ENCODE measurements at places on chromosomes 3 and 15.
A peak's percentile ranks its signal among the peaks of the same experiment; 100 is the strongest.

DNA sequence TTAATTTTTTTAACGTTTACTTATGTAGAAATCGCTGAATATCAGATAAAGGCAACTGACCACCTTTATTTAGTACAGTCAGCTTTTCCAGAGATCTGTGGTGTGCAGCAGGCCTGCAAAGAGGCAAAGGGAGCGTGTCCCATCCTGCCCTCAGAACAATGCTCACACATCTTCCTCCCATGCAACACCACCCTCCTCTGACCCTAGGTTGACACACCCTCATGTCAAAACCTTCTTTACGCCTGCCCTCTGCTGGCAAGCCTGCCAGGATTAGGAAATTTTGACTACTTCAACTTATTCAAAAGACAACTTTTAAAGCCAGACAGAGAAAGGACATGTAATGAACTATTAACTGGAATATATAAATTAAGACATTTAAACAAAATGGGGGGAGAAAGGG is 513.7 kb downstream of the FOXP1 start:
- peak; percentile 76 for DNase-seq

DNA sequence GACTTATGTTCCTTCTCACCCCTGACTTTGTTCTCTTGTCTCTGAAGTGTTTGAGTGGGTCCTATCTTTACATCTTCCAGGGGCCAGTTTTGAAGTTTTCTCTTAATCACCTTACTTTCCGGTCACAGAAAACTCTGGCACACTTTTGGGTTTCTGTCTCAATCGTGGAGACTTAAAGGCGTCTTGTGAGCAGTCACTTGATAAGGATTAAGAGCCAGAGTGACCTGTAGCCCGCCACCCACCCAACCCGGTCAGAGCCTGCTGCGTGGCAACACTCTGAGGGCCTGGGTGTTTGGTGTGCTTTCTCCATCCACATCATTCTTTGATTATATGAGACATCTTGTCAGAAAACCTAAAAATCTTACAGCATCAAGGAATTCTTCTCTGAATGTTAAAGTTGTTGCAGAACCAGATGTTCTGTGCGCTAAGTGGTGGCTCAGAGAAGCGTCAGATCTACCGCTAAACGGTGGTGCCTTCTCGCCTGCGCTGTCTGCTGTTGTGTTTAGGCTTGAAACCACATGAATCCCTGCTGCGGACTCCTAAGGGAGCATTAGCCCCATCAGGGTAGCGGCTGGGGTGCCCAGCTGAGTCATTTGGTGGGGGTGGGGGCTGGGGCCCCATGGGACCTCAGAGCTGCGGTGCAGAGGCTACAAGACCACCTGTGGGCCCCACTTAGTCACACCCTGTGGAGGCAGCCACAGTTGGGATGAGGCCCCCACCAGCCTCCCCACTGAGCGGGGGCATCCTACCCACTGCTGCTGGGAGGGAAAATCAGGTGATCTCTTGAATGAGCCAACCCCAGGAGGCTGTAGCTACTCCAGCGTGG is 158.7 kb upstream of the BHLHE40 start:
- no peak for DNase-seq

- no peak for DNase-seq
Observed at GRCh38 chr3:45244356-45244755, 18.3 kb upstream of the TMEM158 start.

GRCh38 chr3:108085370-108085769 is 5.5 kb downstream of the CD47 start:
- DNase-seq = no peak

DNA sequence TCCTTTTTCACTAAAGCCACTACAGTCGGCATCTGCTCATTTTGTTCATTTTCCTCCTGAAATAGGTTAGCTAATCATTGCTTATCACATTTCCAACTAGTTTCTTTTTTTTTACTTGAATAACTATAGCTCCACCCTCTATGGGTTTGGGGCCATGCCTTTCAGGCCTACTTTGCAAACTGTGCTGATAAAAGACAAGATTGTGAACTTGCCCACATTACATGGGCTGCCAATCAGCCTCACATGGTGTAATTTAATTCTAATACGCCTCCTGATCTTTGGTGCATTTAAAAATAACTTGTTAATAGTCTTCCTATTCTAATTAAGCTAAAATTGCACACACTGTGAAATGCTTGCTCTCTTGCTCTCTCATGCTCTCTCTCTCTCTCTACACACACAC is 90.5 kb downstream of the TGFBR2 start:
- no peak for DNase-seq

DNA sequence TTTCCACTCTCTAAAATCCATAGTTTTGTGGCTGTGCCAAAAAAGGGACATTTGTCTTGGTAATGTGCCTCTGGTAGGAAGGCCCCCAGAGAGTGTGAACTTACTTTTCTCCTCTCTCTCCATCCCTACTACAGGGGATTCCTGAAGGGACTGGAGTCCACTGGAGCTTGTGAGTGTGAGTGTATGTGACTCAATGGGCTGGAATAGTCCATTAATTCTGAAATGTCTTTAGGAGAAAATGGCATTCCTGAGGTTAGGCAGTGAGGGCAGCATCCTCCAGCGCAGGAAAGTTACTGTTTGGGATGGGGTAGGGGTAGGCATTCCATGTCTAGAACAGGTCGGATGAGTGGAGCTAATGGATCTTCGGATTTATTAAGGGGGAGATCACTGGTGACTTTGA is 59.8 kb upstream of the CACNA2D3 start:
- no peak for DNase-seq

GRCh38 chr3:184347321-184348056 is 10.1 kb downstream of the FAM131A start:
- DNase-seq = no peak

GRCh38 chr15:85010071-85010385 is 28.4 kb downstream of the PDE8A start:
- no peak for DNase-seq
